ENCODE measurements at places on chromosomes 4 and X. TPM values are rescaled to one million over a fixed set of nuclear protein-coding genes. Genes with fewer than 3 reads are reported as not detected.
A peak's percentile ranks its signal among the peaks of the same experiment; 100 is the strongest.

SMIM43 gene
- total RNA-seq: 1.4 TPM

FAM114A1 gene
- total RNA-seq: 507 TPM

ZNF630 gene
- total RNA-seq: 0.54 TPM

PRRG3 gene
- total RNA-seq: not detected

ZNF275 gene
- 8.3 TPM for total RNA-seq

- no peak for DNase-seq
These were observed 661 bp downstream of the S100P start for GRCh38 chr4:6694177-6694901.

DNA sequence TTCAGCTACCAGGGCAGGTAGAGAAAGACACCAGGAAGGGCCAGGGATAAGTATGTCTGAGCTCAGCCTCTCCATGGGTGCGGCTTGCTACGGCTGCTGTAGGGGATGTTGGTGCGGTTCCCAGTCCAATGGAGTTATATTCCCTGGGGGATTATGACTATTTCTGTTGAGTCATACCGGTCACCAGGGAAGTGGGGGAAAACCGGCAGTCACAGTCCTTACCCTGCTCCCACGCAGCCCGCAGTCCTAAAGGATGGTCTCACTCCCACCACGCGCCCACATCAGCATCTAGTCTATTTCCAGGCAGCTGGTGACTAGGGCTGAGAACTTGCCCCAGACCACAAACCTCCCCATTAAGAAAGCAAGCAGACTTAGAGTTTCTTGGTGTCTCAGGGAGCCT lies 191.6 kb downstream of the VEGFC start:
- no peak for DNase-seq

- DNase-seq: no peak
These were observed 566 bp upstream of the LIMCH1 start for GRCh38 chr4:41537292-41537890.

- no peak for DNase-seq
These were observed 2.1 kb downstream of the NSG1 start for GRCh38 chr4:4388836-4389575.

- peak; percentile 77 for DNase-seq
These were observed 3.7 kb upstream of the C4orf36 start for GRCh38 chr4:86895692-86896488.

- DNase-seq: peak; percentile 40
These were observed 142.9 kb upstream of the MBNL3 start for GRCh38 chrX:132631579-132632232.
